Psoas muscle (tissue), 8 donors: ENCODE measurements at places on chromosomes 6 and 20. TPM values are rescaled to one million over a fixed set of nuclear protein-coding genes. Genes with fewer than 3 reads are reported as not detected.

The PTK7 gene
- total RNA-seq: 0.67 TPM

The C6orf141 gene
- total RNA-seq: 0.28 TPM

The TBX18 gene
- 1.0 TPM for total RNA-seq

The TSHZ2 gene
- 3.3 TPM for total RNA-seq

The PTGIS gene
- total RNA-seq: 26.5 TPM

The CD24 gene
- total RNA-seq: 0.69 TPM

The HLA-DQB2 gene
- total RNA-seq: 1.2 TPM

The CSTF1 gene
- total RNA-seq: 20.3 TPM

The LRRC1 gene
- total RNA-seq: 0.42 TPM

The BTN1A1 gene
- not detected for total RNA-seq

The RAB22A gene
- total RNA-seq: 8.5 TPM
